ENCODE measurements at places on chromosomes 1 and 21.

- H3K27me3 ChIP-seq: no peaks in the 10 kb centered on the region
- no peak overlapping the region for H3K4me3 ChIP-seq
- no peaks in the 10 kb centered on the region for H3K36me3 ChIP-seq
- H3K4me1 ChIP-seq: no peaks in the 10 kb centered on the region
Measured at GRCh38 chr1:9760824-9761223, 62.9 kb downstream of the CLSTN1 start.

GRCh38 chr1:231929311-231929710, 302.7 kb downstream of the DISC1 start:
- H3K4me1 ChIP-seq: peaks cover 5% of the 10 kb centered on the region
- no peaks in the 10 kb centered on the region for H3K36me3 ChIP-seq
- no peak for DNase-seq
- no peak overlapping the region for H3K4me3 ChIP-seq
- no peaks in the 10 kb centered on the region for H3K27me3 ChIP-seq

GRCh38 chr21:38912789-38913119, 107.0 kb downstream of the ETS2 start:
- no peak for DNase-seq
- H3K4me1 ChIP-seq: no peaks in the 10 kb centered on the region
- no peaks in the 10 kb centered on the region for H3K27me3 ChIP-seq
- peak overlapping the region; percentile 85 for H3K27ac ChIP-seq
- H3K4me3 ChIP-seq: peak overlapping the region; percentile 32

- no peak overlapping the region for H3K27ac ChIP-seq
- DNase-seq: no peak
- H3K36me3 ChIP-seq: no peaks in the 10 kb centered on the region
- H3K27me3 ChIP-seq: no peaks in the 10 kb centered on the region
Measured at GRCh38 chr1:79827446-79827845, 820.9 kb upstream of the ADGRL4 start.

DNA sequence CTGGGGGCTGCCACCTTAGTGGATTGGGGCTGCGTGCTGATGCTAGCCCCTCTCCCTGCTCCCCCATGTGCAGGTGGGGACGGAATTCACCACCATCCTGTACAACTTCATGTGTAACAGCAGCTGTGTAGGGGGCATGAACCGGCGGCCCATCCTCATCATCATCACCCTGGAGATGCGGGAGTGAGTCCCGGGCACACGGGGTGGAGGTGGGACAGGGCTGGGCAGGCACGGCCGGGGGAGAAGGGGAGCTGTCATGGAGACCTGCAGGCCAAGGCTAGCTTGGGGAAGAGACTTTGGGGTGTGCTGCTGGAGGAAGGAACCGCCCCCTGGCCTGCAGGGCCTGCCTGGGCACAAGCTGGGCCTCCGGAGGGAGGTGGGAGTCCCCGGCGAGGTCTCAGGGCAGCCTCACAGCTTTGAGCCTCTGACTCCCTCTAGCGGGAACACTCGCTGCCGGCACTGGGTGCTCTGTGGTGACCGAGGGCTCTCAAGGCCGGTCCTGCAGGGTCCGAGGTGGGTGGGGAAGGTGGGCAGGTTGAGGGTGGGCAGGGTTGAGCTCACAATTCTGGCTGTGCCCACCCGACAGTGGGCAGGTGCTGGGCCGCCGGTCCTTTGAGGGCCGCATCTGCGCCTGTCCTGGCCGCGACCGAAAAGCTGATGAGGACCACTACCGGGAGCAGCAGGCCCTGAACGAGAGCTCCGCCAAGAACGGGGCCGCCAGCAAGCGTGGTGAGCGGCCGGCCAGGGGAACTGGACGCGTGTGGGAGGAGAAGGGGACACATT, 25.0 kb upstream of the CCDC27 start:
- no peak overlapping the region for H3K4me3 ChIP-seq
- DNase-seq: no peak
- no peaks in the 10 kb centered on the region for H3K27me3 ChIP-seq
- no peaks in the 10 kb centered on the region for H3K36me3 ChIP-seq
- H3K4me1 ChIP-seq: no peaks in the 10 kb centered on the region
- no peak overlapping the region for H3K27ac ChIP-seq
